Fibroblast of skin of scalp (primary cell): ENCODE measurements at places on chromosomes 11 and 22.

GRCh38 chr11:76977791-76978190 is 56.4 kb upstream of the B3GNT6 start:
- no peak for DNase-seq

- no peak for DNase-seq
Measured at GRCh38 chr11:11440144-11440543, 87.1 kb upstream of the CSNK2A3 start.

GRCh38 chr11:66015454-66015881 is 3.7 kb downstream of the CST6 start:
- DNase-seq = peak; percentile 81

GRCh38 chr22:44671742-44672141 is 30.3 kb upstream of the PRR5 start:
- no peak for DNase-seq

DNA sequence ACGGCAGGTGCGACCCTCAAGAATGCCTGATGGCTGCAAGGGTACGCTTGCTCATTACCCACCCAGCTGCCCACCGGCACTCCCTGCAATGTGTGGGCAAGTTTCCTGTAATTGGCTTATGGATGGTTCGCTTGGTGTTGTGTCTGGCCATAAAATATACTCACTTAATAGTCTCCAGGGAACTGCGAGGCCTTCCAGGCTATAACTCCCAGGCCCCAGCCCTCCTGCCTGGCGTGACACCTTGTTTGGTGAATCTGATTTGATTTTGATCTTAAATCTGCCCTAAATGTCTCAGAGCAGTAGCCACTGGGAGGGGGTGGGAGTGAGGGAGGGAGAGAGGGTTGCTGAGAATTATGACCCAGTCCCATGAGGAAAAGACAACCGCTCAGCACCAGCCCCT is 572.2 kb downstream of the BUD13 start:
- DNase-seq = no peak

GRCh38 chr11:67457453-67457852 is 2.3 kb downstream of the CABP4 start:
- DNase-seq = no peak

GRCh38 chr11:121231576-121232278 is 60.8 kb upstream of the SC5D start:
- no peak for DNase-seq

- no peak for DNase-seq
Measured at GRCh38 chr11:118016104-118016503, 29.9 kb downstream of the IL10RA start.

GRCh38 chr11:312092-312816 is 1.6 kb upstream of the IFITM1 start:
- no peak for DNase-seq

DNA sequence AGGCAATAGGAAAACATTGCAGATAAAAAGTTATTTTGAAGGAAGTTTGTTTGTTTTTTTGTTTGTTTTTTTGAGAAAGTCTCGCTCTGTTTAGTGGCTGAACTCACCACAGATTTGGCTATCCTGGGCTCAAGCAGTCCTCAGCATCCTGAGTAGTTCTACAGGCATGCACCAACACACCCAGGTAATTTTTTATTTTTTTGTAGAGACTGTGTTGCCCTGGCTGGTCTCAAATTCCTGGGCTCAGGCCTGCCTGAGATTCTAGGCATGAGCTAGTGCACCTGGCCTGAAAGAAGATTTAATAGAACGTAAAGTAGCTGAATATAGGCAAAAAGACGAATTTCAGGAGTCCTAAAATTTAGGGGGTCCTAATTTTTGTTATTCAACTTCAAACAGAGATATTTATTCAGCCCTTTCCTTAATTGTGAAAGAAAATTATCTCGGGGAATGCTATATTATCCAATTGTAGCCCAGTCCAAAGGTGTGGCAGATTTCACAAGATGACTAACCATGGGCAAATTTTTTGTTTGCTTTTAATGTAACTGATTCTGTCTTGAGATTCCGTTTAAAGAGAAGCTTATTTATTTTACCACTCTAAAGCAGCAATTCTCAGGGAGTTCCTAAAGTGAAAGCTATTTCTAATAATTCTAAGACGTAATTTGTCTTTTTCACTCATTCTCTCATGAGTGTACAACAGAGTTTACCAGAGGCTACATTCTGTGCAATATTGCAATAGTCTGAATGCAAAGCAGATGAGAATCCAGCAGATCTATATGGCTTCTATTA is 940 bp downstream of the IL18 start:
- peak; percentile 38 for DNase-seq

DNA sequence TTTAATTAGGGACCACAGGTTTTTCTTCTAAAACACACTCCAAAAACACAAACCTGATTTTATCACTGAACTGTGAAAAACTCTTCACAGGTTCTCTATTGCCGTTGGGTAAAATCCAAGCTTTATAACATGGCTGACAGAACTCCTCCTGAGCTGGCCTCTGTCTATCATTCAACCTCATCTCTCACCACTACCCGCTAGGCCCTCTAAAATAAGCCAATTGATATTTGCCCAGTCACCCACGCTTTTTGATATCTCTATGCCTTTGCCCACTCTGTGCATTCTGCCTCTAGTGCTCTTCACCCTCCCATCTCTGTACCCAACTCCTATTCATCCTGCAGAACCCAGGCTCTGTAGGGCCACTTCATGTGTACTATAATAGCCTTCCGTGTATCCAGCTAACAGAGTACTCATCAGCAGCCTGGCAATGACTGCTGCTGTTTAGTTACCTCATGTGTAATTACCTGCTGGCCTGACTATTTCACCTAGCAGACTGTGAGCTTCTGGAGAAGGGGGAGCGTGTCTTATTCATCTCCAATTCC is 1.1 kb upstream of the CNGA4 start:
- no peak for DNase-seq

DNA sequence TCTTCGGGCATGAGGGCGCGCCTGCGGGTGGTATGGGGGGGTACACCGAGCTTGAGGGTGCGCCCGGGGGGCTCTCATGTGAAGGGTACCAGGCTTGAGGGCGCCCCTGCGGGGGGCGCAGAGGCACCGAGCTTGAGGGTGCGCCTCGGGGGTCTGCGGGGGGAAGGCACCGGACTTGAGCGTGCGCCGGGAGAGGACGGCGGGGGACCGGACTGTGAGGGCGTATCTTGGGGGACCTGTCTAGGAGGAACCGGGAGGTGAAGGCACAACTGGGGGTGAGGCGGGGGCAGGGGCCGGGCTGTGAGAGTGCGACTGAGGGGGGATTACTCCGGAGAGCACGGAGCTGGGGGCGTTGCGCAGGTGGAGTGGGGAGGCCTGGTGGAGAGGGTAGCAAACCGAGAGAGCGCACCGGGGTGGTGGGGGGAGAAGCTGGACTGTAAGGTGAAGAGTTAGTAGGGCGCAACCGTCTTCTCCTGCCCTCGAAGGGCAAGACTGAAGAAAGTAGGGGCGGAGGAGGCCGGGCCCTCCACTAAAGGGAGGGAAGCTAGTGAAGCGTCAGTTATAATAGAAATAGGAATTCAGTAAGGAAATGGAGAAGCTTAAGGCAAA is 1.1 kb upstream of the DDX6 start:
- peak; percentile 4 for DNase-seq

DNA sequence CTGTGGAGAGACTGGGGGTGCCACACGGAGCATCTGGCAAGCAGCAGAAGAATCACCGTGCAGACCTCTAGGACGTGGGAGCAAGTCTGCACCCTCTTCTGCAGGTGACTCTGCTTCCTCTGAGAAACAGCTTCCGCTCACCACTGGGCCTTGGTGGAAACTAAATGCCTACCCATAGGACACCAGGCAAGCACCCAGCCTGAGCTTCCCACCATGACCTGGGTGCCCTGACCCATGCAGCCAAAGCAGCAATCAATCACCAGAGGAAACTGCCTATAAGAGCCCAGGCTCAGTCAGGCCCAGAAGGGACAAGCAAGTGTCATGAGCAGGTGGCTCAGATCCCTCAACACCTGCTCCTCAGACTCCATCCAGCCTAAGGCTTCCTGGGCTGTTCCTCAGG is 63.4 kb downstream of the IGLL5 start:
- no peak for DNase-seq

DNA sequence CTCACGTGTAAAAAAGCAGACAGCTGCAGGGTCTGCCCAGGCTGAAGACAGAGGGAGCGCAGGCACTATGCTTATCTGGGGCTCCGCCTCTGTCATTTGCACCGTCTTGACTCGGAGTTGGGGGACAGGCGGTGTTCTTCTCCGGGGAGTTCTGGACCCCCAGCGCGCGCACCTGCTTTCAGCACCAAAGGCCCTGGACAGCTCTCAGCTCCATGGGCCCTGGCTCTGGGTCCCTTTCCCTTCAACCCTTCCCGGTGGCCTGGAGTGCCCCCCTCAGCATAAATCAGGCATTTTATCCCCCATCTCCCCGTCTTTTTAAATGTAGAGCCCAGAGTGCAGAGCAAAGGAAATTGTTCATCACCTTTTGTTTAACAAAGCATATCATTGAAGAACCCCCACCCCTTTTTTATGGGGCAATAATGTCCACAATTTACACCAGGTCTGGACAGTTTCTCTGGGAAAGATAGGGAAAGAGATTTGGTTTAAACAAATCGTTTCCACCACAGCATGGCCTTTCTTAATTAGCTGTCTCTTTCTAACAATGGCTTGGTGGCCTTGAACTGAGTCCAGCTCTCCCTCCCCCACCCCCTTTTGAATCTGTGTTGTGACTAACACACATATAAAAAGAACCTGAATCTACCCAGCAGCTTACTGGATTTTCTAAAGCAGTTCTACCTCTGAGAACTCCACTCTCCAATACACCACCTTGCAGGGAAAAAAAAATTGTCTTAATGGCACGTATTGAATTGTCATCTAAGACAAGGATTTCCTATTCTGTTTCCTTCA is 1.7 kb downstream of the SEZ6L start:
- DNase-seq = peak; percentile 6

DNA sequence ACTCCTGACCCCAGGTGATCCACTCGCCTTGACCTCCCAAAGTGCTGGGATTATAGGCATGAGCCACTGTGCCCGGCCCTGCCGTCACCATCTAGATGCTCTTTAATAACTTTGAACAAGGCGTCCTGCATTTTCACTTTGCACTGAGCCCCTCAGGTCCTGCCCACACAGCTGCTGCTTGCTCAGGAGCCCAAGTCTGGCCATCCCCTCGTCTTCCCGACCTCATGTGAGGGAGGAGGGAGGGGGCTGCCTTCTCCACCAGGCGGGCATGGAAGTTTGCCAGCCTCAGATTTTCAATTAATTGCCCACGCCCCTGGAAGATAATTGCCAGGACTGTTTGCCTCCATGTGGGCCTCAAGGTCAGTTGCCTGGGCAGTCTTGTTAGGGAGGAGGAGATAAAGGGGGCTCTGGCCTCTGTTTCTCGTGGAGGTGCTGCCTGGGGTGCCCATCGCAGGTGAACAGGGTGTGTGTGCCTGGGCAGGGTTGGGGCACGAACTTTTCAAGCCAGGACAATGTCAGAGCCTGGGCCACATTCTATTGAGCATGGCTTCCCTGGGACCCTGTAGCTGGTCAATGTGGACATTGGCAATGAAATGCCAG is 27.9 kb upstream of the MYEOV start:
- no peak for DNase-seq

- no peak for DNase-seq
Measured at GRCh38 chr11:61869429-61869707, 22.0 kb downstream of the FADS3 start.

DNA sequence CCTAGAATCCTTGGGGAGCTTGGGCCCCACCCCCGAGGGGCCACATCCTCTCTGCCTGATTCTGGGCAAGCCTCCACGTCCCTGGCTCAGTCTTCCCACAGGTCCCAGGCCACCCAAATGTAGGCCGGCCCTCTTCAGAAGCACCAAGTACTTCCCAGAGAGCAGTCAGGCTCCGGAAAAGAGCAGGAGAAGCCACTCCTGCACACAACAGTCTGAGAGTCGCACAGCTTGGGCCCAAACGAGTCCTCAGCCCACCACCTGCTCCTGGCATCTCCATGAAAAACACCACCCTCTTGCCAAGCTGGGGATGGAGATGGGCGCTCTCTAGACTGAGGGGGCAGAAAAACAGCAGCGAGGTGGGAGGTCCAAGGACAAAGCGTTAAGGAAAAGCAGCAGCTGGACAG is 15.4 kb downstream of the EHD1 start:
- DNase-seq = peak; percentile 45

DNA sequence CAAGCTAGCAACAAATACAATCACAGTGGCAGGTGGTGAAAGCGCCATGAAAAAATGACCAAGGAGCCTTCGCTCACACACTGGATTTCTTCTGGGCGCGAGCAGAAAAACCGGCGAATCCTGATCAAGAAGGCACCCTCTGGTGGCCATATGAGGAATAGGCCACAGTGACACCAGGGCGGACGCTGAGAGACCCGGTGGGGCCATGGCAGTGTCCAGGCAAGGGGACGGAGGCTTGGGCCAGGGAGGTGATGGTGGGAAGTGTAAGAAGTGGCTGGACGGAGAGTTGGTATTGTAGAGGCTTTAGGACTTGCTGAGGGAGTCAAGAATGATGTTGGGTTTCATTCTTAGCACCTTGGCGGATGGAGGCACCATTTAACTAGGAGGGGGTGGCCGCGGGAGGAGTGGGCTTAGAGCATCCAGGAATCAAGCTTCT is 16.9 kb upstream of the RAC2 start:
- DNase-seq = peak; percentile 59

DNA sequence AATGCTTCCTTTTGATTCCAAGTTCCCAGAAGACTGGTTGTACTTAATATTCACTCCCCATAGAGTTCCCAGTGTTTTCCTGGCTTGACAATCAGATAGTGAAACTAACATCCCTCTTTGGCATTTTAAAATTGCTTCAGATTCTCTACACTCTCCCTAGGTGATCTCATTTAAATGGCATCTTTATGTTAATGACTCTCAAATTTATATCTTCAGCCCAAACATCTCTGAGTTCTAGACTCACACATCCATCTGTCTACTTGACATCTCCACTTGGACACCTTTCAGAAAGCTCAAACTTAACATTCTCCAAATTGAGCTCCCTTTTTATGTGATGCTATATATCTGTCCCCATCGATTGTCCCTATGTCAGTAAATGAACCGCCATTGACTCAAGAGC is 232.0 kb downstream of the NTM start:
- peak; percentile 32 for DNase-seq

GRCh38 chr22:45627489-45628233 is 44.0 kb upstream of the ATXN10 start:
- DNase-seq = peak; percentile 2

DNA sequence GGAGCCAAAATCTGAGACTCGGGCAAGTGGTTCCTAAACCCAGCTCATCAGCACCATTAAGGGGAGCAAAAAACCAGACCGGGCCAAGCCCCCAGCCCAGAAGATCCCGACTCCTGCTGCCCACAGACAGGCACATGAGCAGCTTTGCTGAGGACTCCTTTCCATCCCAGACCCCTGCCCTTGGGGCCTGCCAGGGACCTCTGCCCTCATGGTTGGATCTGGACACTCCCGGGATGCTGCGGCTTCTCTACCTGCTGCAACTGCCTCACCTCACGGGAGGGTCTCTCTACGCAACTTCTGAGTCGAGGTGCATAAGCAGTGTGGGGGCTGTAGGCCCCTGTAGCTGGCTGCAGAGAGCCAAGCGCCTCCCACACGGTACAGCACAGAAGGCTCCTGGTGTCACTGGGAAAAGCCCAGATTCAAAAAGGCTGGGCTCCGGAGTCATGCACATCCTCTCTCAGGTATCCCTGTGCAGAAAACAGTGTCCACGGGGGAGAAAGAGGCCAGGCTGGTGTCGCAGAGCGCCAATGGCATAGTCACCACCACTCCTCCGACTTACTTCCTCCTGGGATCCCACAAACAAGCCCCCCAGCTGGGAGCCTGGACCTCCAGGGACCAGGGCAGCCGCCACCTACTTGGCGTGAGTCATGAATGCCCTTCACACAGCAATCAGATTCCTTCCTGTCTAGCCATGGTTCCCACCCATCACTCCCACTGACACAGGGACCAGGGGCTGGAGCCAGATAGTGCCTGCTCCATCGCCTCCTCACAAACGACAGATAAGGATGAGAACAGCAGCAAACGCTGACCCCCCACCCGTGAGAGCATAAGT is 122.1 kb downstream of the BCR start:
- DNase-seq = no peak

GRCh38 chr11:65183201-65183891 is 1.6 kb downstream of the CAPN1 start:
- DNase-seq = no peak
